ENCODE measurements at places on chromosomes 12 and 14.
A peak's percentile ranks its signal among the peaks of the same experiment; 100 is the strongest.

DNA sequence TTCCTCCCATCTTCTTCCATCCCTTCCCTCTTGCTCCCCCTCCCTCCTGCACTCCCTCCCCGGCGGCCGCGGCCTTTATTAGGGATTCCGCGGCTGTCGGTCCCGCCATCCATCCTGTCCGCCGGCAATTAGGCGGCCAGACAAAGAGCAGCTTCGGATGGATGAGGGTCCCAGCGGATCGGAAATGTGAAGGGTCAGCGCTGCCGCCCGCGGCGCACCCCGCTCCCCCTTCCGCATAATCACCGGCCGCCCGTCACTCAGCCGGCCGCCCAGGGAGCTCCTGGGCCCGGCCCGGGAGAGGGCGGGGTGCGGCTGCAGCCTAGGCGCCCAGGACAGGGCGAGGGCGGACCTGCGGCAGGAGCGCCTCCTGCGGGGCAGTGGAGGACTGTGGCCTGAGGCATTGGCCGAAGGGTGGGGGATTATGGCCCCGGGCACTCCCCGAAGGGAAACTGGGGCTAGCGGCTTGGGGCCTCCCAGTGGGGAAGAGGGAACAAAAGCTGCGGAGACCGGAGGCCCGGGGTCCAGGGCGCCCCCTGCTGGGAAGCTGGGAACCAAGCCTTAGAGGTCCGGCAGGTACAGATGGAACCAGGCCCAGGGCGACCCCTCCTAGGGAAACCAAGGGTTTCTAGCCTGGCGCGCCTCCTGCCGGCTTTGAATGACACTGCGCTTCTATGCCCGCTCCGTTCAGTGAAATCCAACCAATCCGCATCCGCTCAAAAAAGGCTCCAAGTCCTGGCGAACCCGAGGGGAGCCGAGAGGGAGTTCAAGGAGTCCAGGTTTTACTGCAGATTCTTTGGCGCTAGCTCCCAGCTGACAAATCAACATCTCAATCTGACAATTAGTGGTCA is 4.4 kb upstream of the DNAJC22 start:
- peak; percentile 63 for DNase-seq

GRCh38 chr12:52245962-52246569 is 13.0 kb downstream of the KRT7 start:
- no peak for DNase-seq

DNA sequence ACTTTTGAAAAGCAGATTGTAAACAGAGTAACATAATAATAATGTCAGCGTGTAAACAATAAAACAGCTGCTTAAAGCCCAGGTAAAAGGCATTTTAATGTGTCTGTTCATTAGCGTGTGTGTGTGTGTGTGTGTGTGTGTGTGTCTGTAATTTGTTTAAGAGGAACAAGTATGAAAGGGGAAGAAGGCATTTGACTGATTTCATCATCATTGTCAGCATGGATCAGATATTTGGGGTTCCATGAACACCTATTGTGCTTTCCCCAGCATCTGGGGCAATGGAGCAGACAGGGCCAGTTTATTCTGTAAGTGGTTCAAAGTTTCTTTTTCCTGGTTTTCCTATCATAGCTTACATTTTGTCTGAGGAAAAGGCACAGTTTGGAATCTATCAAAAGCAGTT is 28.9 kb downstream of the SLC25A21 start:
- DNase-seq: no peak

- no peak for DNase-seq
These were observed 235.5 kb upstream of the PDE3A start for GRCh38 chr12:20132818-20133217.

DNA sequence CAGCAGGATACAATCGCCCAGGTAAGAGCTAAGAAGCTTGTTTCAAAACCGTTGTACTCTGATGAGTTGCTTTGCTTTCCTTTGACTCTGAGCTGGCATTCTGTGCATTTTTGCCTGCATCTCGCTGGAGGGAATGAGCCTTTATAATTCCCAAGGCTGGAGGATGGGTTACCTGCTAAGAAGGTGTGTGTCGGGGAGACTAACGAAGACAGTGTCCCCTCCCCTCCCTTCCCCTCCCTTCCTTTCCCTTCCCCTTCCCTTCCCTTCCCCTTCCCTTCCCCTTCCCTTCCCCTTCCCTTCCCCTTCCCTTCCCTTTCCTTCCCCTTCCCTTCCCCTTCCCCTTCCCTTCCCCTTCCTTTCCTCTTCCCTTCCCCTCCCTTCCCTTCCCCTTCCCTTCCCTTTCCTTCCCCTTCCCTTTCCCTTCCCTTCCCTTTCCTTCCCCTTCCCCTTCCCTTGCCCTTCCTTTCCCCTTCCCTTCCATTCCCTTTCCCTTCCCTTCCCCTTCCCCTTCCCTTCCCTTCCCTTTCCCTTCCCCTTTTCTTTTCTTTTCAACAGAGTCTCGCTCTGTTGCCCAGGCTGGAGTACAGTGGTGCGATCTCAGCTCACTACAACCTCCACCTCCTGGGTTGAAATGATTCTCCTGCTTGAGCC is 15.4 kb downstream of the C3AR1 start:
- no peak for DNase-seq

GRCh38 chr14:98167705-98168104 is 1104.3 kb downstream of the BCL11B start:
- DNase-seq: no peak

DNA sequence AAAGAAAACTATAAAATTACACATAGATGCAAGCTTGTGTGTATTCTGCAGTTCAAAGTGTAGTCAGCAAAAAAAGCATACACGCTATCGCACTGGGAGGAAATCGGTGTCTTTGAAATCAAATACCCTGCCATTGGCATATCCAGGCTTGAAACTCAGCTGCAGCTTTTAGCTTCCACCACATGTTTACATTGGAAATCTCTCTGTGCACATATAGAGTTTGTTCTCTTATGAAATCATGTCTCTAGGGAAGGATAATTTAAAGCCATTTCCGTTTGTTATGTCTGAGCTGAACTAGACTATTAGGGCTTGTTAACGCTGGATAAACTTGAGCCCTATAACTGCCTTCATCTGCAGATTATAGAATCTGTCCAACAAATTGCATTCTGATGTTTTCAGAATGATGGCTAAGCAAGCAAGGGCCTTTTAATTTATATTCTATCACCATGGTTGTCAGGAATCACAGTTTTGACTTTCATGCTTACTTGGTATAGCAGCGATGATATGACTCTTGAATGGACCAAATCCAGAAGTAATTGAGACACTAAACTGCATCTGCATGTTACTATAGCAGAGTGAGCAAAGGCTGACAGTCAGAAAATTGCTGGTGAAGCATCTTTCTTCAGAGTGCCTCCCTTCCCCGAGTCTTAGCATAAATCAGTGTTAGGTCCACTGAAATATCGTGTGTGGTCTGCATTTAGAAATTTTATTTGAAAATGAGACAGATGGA is 442.8 kb downstream of the ZFP36L1 start:
- no peak for DNase-seq

DNA sequence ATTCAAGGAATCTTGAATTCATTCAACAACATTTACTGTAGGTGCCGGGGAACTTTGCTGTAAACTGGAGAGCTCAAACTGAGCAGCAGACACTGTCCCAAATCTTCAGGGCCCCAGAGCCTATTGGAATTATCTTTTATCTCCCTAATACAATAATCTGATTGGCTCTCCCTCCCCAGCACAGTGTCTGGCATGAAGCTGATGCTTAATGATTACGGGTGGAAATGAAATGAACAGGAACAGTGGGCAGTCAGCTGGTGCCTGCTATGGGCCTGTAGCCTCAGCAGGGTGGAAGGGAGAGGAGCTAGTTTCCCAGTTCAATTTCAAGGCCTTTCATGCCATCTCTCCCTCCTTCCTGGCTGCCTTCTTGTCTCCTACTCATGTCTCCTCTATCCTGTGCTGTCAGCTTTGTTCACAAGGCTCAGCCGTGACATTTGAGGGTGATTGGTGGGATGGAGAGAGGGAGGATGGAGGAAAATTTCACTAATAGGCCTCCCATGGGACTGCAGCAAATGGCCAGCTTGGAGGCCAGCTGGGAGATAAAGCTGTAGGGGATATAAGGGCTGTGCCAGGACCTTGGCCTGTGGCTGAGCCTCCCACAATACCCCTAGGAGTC is 4.3 kb upstream of the RAPGEF3 start:
- DNase-seq: no peak

DNA sequence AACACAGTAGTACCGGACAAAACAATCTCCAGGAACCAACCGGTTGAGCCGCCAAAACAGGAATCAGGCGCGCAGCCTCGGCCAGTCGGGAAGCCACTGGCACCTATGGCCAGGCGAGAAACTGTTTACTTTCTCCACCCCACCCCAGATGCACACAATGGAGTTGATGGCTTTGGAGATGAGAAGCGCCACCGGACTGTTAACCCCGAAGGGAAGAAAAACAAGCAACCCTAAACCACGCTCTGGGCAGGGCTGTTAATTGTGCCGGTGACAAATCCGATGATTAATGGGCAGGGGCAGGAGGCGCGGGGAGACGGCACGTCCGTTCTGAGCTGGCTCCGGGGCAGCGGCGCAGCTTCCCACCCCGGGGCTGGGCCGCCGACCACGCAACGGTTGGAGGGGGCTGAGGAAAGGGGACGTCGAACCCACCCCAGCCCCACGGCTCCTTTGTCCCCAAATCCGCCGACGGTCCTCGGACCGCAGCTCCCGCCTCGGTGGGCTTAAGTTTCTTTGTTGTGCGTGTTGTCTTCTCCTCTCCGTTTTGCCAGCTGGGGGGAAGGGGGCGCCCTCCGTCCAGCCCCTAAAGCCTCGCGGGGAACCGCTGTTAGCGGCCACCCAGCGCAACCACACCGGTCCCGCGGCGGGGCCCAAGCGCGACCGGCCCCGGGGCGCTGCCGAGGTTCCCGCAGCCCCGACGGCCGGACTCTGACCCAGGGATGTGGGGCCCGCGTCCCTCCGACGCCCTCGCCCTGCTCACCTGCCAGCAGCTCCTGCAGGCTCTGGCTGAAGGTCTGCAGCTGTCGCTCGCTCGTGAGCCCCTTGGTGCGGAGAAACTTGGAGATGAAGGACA is 790 bp downstream of the BTG1 start:
- DNase-seq: peak; percentile 47

GRCh38 chr12:103687253-103687652 is 100.2 kb downstream of the STAB2 start:
- no peak for DNase-seq

- no peak for DNase-seq
These were observed 17.4 kb downstream of the KCNMB4 start for GRCh38 chr12:70383484-70383883.

- DNase-seq: no peak
These were observed 90.2 kb downstream of the FUT8 start for GRCh38 chr14:65502676-65503124.

GRCh38 chr12:6335451-6336078 is 6.3 kb downstream of the TNFRSF1A start:
- peak; percentile 84 for DNase-seq

- no peak for DNase-seq
These were observed 31.9 kb upstream of the CAND1 start for GRCh38 chr12:67237231-67237630.

- peak; percentile 25 for DNase-seq
These were observed 19.3 kb upstream of the KRT7 start for GRCh38 chr12:52213564-52214420.

GRCh38 chr12:104130760-104131159 is 7.2 kb downstream of the NFYB start:
- DNase-seq: no peak

GRCh38 chr12:124389138-124389724 is 94.3 kb downstream of the RFLNA start:
- peak; percentile 59 for DNase-seq

GRCh38 chr12:66072135-66072534 is 58.4 kb downstream of the LLPH start:
- DNase-seq: no peak

- DNase-seq: no peak
These were observed 163.5 kb downstream of the KIF26A start for GRCh38 chr14:104301731-104302460.

GRCh38 chr14:104143521-104144452 is 5.4 kb downstream of the KIF26A start:
- no peak for DNase-seq

GRCh38 chr12:793711-794110 is 41.3 kb downstream of the WNK1 start:
- DNase-seq: no peak

All from activated CD4-positive, alpha-beta T cell treated with anti-CD3 and anti-CD28 coated beads, Interleukin-2, amount 50 U/mL, for 4 hours (primary cell).